ENCODE measurements at places on chromosomes 1 and 21.

DNA sequence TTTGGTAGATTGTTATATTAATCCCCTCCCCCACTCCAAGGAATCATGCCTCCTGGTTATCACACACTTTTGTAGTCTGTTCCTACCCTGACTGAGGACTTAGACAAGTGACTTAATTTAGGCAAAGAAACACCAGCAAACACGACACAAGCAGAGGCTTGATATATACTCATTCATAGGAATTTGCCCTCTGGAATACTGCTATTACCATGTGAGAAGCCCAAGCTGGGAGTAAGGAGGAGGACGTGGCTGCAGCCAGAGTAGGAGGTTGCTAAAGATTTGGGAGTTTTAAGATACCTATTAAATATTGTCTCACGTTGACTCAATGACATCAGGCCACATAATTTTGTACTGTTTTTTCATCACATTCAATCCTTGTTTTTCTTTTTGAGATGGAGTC is 100.2 kb downstream of the LRRC53 start:
- no peak for DNase-seq

GRCh38 chr1:92504291-92505014 is 17.7 kb upstream of the GFI1 start:
- DNase-seq: no peak

GRCh38 chr21:42532466-42533181 is 19.0 kb downstream of the SLC37A1 start:
- DNase-seq: no peak

DNA sequence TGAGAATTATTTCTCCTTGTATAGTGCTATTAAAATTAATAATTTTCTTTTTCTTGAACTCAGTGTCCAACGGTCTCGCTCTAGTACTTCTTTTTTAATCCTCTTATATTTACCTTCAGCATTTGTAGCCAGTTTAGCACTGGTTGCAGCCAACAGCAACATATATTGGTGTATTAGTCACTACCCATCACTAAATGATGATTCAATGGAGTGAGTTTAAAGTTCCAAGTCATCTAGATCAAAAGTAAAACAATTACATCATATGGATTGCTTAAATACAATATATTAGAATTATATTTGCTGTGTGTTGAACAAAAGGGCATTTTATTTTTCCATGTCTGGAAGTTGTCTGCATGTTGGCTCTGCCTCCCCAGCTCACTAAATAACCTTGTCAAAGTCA is 591.8 kb downstream of the ADGRL2 start:
- DNase-seq: no peak

GRCh38 chr1:93352376-93352775 is 6.7 kb downstream of the DR1 start:
- no peak for DNase-seq

GRCh38 chr1:173161510-173162221 is 45.5 kb downstream of the TNFSF4 start:
- DNase-seq: no peak

GRCh38 chr1:208600456-208601190 is 356.4 kb upstream of the PLXNA2 start:
- no peak for DNase-seq

- no peak for DNase-seq
These were observed 185.0 kb downstream of the MATN1 start for GRCh38 chr1:30538226-30538992.

DNA sequence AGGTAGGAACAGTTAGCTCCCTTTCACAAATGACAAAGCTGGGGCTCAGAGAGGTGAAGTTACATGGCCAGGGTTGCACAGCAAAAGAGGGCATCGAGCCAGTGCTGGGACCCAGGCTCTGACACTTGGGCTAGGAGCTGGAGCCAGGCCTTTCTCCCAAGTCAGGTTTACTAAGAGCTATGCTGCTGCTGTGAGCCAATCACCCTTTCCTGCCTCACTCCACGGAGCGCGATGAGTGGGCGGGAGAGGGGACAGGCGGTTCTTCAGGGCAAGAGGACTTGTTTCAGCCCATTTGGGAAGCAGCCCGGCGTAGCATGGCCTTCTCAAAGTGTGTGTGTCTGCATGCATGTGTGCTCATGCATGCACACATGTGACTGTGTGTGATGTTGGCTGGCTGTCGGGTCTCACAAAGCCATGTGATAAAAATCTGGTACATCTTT is 10.6 kb downstream of the ID3 start:
- no peak for DNase-seq

GRCh38 chr1:40838045-40838979 is 23.9 kb downstream of the CITED4 start:
- no peak for DNase-seq

DNA sequence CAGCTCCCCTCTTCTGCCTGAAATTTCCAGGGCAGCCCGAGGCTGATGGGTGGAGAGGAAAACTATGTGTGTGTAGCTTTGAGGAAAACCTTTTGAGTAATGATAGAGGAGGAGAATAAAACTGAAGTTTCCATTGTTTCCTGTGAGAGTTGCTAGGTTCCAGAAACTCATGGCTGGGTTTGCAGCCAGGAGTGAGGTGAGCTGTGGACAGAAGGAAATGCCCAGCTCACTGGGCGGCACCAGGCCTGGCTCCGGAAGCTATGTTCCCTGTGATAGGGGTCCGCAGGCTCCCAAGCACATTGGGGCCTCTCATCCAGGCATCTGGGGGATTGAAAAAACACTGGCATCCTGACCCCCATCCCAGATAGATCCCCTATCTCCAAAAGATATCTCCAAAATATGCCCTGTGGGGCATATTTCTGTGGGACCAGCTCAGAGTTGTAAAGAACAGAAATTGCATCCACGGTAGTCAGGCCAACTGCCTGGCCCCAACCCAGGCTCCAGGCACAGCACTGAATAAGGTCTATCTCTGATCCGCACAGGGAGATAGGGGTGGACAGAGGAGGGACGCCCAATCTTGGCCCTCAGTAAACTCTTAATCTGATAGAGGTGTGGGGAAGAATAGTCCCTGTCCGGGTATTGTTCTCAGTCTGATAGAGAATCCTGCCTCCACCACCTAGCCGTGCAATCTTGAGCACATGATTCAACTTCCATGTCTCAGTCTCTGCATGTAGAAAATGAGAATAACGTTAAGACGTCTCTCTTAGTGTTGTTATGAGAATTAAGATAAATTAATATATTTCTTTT is 1.8 kb upstream of the HSPG2 start:
- no peak for DNase-seq

DNA sequence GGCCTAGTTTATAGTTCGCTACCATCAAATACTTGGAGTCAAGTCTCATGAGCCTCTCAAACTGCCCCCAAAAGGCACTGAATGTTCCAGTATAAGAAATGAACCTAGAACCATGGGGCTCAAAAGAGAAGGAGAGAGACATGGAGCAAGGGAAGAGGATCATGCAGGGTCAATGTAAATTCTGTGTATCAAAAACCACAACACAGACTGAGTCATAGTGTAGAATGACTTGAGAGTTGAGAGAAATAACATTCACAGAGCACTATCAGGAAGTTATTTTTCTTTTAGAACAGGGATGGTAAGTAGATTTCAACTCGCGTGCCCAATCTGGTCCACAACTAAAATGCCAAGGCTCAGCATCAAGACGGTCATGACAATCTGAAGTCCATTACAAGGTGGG is 59.8 kb downstream of the GNG12 start:
- DNase-seq: no peak

GRCh38 chr1:110680036-110680735 is 5.4 kb upstream of the KCNA3 start:
- no peak for DNase-seq

DNA sequence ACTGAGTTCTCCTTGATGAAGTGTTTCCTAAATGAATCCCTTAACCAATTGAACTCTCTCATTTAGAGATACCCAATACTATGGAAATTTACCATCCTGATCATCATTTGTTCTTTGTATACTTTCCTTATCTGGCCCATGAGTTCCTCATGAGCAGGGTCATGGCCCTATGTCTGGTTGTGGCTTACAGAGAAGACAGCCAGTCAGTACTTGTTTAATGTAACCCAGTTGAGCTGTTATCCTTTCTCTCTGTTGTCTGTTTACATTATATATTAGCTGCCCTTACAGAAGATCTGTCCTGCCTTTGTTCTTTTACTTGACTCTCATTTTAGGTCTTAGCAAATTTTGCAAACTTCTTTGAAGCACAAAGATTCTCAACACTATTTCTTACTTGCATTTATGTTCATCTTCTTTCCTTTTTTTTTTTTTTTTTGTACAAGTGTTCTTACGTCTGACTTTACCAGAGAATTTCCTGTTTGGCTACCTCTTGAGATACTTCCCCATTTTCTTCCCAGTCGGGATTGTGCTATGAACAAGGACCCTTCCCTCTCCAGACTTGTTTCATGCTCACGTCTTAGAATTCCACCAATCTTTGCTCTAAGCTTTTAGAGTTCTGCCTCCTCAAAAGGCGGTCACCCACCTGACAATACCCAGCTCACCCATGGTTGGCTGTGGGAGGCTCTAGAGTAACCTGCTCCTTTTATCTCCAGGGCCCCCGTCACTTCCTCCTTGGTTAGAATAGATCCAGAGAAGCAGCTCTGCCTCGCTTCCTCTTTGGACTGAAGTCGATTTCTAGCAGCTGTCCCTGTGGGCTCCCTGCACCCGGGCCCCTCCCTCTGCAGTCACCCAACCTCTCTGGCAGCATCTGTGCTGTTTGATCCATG is 53.6 kb upstream of the RUNX1 start:
- DNase-seq: peak; percentile 7

DNA sequence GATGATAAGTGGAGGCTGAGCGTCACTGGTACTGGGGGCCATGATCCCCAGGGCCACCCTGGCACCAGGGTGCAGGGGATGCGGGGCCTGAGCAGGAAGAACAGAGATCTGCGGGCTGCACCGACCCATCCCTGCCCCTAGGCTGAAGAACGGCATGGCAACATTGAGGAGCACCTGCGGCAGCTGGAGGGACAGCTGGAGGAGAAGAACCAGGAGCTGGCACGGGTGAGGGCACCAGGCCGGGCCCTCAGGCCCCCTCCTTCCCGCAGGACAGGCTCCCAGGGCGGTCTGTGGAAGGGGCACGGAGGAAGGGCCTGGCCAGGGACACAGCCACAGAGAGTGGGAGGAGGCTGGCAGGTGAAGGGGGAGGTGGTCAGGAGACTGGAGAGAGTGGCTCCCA is 21.8 kb downstream of the PPFIA4 start:
- no peak for DNase-seq

DNA sequence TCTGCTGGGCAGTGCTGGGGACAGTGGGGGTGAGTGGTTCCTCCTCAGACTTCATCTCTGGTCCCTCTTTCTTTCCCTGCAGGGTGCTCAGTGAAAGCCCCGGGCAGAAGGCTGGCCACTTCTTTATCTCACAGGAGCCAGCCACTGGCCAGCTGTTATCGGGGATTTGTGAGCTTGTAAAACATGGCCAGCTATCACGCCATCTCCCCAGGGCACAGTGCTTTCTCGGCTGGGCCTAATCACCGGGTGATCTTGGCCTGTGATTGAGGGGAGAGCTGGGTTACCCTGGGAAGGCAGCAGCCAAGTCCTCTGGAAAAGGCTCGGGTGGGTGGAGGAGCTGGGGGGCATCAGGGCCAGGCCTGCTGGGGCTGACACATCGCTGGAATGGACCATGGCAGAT is 83.0 kb downstream of the IGSF21 start:
- no peak for DNase-seq

- no peak for DNase-seq
These were observed 60.6 kb downstream of the DYRK1A start for GRCh38 chr21:37427221-37427620.

DNA sequence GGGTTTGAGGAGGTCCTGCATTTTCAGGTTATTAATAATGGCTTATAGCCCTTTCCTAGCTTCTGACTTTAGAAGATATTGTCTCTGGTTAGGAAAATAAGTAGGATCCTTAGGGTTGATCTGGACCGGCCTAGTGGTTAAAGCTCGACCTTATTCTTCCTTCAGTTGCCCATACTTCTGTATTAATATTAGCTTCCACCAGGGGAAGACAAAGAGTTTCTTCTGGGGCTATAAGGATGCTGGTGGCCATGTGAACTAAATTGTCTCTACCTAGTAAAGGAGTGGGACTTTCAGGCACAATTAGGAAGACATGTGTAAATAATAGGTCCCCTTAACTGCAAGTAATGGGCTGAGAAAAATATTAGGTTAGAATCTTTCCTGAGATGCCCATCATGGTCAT is 20.6 kb upstream of the FCGR2A start:
- no peak for DNase-seq

DNA sequence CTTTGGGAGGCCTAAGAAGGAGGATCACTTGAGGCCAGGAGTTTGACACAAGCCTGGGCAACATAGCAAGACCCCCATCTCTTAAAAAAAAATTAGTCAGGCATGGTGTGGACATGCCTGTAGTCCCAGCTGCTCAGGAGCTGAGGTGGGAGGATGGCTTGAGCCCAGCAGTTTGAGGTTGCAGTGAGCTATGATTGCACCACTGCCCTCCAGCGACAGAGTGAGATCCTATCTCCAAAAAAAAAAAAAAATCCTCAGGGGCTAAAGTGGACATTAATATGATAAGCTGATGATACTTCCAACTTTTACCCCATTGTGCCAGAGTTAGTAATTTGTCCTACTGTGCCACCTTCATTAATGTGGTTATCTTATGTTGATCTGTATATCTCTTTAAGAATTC is 327.8 kb upstream of the FMN2 start:
- DNase-seq: no peak

GRCh38 chr1:81179242-81179641 is 621.5 kb upstream of the ADGRL2 start:
- no peak for DNase-seq

DNA sequence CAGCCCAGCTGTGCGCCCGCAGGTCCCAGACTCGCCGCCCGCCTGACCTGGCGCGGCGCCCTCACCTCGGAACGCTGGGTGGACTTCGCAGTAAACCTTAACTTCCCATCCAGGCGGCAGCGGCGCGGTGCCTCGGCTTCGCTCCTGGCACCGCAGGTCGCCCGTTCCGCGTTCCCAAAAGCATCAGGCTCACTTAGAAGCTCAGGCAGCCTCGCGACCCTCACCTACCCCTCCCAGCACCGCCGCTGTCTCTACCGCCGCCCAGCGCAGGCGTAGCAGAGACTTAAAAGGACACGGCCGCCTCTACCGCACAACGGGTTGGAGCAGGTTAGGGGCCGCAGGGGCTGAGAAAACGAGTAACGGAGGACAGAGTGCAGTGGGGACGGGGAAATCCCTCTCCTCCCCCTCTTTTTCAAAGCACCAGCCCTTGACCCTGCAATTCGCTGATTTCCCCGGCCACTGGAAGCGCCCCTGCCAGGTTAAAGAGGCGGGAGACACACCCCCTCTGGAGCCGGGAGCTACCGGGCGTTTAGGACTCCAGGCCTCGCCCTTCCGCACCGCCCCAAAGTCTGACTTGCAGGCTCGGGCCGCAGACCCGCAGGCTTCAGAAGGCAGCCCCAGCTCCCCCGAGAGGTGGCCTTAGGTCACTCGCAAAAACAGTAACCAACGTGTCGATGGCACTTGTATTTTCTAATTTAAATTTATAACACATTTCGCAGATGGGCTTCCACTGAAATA is 328.5 kb downstream of the FAM72C start:
- no peak for DNase-seq

DNA sequence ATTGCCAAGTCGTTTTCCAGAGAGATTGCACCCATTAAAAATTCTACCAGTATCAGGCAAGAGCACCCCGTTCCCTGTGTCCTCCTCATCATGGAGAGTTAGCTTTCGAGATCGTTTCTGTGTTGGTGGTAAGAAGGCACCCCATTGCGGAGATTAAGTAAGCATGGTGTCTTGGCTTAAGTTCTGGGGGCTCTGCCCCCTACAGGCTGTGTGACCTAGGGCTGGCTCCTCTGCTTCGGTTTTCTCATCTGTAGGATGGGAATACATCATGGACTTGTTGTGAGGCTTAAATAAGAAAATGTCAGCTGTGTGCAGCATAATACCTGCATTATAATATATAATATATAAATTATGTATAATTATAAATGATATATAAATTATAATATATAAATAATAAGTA is 36.8 kb upstream of the TENT5C start:
- no peak for DNase-seq
